A549 treated with Hydrocortisone at 1 μM for 4 hours (cell line): ENCODE measurements at places on chromosomes 12 and 14. TPM values are rescaled to one million over a fixed set of nuclear protein-coding genes. Genes with fewer than 3 reads are reported as not detected.

The GCN1 gene
- total RNA-seq, result 48.3 to 68.5 TPM (median 54.5 TPM) in 5 replicates

The RASAL1 gene
- total RNA-seq, result 0.17 to 0.46 TPM (median 0.33 TPM) in 5 replicates

The RASSF8 gene
- 4.5 to 14.4 TPM (median 9.7 TPM) in 5 replicates for total RNA-seq

The SSTR1 gene
- total RNA-seq, result not detected in 5 replicates

The ZBTB1 gene
- 21.4 to 24.2 TPM (median 21.6 TPM) in 5 replicates for total RNA-seq

The ALDH2 gene
- total RNA-seq, result 74.6 to 90.6 TPM (median 85.6 TPM) in 5 replicates

The INSM2 gene
- 0.05 to 0.10 TPM (median 0.05 TPM) in 4 of 5 replicates, not detected in the other for total RNA-seq

The DCP1B gene
- total RNA-seq, result 7.1 to 8.9 TPM (median 7.6 TPM) in 5 replicates
